Skin of body (tissue), 3 donors: ENCODE measurements at places on chromosomes 11 and 22. TPM values are rescaled to one million over a fixed set of nuclear protein-coding genes. Genes with fewer than 3 reads are reported as not detected.
A peak's percentile ranks its signal among the peaks of the same experiment; 100 is the strongest.

DNA sequence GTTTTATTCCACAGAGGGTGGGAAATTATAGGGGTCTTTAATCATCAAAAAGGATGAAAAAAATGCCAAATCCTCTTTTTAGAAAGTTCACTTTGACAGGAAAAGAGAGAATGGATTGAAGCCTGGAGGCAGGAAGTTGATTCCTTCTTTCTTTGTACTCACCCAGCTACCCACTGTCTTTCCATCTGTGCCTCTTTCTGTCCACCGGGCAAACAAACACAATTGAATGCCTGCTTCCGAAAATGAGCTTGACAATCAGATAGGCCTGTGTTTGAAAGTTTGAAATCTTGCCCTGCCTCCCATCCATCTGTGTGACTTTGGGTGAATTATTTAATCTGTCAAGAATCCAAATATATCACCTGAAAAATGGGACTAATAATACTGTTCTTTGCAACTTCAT lies 81.1 kb downstream of the SCN3B start:
- no peak for DNase-seq

GRCh38 chr22:20425566-20426258 lies 11.9 kb downstream of the SCARF2 start:
- DNase-seq: no peak

CRYBA4 gene
- total RNA-seq: not detected

DNA sequence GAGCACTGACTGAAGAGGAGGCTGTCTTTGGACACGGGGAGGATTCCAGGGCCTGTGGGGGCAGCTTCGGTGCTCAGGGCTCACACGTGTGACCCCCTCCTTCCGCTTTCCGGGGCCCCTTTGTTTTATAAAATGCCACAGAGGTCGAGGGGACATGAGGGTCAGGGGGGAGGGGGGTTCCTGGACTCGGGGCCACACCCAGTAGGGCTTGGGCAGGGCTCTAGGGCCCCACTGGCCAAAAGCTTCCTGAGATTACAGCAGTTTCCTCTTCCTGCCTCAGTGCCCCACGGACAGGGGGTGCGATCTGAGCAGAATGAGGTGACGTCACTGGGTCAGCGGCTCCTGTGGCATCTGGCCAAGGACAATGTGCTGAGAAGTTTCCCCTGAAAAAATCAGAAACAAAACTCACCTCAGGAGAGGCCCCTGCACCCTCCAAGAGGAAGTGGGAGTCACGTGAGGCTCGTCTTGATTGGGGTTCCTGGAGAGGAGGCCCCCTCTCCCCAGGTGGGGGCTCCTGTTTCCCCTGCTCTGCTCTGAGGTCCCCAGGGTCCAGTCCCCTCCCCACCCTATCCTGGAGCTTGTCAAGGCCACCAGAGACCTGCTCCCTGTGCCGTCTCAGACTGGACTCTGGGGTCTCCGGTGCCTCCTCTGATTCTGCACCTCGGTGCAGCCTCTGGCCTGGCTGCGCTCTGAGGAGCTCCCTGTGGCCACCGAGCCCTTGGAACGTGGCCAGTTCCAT lies 6.4 kb upstream of the IFITM3 start:
- peak; percentile 7 for DNase-seq

- no peak for DNase-seq
Observed at GRCh38 chr11:81112718-81113117, 1620.9 kb downstream of the FAM181B start.

DNA sequence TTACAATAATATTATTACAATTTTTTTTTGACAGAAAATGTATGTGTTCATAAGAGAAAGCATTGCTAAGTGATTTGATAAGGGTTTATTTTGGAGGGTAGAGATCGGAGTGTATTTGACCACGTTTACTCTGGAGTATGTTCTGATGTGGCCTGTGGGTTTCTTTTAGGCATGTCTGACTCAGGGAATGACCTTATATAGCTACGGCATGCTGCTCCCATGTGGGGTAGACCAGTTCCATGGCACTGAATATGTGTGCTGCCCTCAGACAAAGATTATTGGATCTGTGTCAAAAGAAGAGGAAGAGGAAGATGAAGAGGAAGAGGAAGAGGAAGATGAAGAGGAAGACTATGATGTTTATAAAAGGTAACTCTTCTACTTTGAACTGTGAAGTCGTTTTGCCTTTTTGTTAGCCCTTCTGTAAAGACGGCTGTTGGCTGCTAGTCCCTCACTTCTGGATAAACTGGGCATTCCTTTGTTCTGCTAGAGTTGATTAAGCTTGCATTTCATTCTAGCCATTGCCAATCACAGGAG lies 38.1 kb upstream of the ST14 start:
- no peak for DNase-seq

DNA sequence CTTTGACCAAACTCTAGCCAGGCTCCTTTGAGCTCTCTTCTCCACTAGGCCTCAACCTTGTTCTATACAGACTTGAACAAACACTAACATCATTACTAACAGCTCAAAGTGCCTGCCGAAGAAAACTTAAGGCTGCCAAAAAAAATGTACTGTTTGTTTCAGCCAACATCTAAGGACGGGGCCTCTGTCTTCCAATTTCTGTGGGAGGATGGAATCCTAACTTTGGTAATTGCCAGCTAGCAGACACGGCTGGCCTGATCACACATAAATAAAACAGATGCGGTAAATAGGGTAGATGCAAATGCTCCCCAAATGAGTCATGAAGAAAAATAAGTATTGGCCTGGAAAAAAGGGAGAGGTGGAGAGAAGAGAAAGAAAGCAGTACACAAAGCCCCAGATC lies 394.3 kb downstream of the TMEM135 start:
- peak; percentile 78 for DNase-seq

GRCh38 chr11:14611939-14612338 lies 31.7 kb upstream of the PDE3B start:
- DNase-seq: no peak

IGLL5 gene
- not detected for total RNA-seq

GRCh38 chr11:10637731-10638151 lies 55.8 kb downstream of the IRAG1 start:
- DNase-seq: no peak

POU2F3 gene
- total RNA-seq: 18.7 TPM

- DNase-seq: no peak
Observed at GRCh38 chr11:19013181-19013857, 47.2 kb downstream of the MRGPRX2 start.

GRCh38 chr11:11073996-11074395 lies 216.1 kb upstream of the ZBED5 start:
- no peak for DNase-seq

DNA sequence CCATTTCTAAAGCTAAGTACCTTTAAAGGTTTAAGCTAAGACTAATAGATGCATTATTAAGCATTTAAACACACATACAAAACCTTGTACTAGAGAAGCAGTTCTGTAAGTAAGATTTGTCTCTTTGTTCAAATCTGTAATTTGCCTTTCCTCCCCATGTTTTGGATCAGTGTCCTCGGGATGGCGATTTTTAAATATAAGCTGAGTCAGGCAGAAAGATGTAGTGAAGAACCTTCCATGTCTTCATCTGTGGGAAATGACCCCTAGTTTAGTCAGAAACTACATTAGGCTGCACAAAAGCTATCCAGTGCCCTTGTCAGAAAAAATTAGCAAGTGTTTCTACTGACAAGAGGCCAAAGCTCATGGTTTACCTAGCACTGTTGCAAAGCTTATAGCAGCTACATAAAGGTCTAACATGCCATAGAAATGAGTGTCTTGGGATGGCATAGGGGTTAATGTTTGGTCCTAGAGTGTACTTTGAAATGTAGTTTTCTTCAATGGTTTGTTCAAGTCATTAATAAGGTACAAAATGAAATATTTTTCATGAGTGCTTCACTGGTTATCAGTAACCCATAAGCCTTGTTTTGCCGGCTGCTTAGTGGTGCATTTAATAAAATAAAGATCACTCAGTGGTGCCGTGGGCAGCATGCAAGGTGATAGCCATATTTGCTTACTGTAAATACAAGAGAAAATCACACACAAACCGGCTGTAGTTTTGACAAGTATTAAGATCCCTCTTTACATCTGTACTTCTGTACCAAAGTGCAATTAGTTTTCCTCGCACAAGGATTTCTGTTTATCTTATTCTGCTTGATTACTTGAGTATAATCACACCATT lies 139.8 kb downstream of the ELP4 start:
- DNase-seq: no peak

- peak; percentile 61 for DNase-seq
Observed at GRCh38 chr11:87137711-87138110, 100.0 kb downstream of the TMEM135 start.

DNA sequence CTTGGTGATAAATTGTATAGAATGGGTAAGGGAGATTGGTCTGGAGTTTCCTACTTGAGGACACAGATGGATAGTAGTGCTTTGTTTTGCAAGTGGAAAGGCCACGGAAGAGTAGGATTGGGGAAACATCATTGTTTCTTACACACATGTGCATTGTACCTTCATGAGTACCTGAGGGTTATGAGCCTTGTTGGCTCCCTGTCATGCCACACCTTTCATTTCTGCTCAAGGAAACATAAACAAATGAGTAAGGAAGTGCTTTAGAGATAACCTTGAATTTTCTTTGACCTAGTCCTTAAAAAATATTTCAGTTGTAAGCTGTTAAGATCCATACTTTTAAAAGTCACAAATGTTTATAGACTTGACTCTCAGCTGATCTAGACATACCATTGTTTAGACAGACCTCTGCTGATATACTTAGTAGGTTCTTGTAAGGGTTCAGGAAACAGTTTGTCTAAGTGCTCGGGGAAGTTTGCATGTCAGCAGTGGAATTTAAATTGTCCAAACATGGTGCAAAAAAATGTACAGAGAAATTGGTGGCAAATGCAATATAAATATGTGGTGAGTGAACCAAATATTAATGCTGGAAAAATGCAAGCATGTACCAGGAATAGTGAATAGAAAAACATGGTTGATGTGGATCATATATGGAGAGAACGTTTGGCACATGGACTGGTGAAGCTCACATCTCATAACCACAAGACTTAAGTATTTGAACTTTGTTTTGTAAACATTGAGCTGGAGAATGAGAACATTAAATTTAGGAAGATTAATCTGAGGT lies 40.9 kb downstream of the GAS2 start:
- no peak for DNase-seq

DNA sequence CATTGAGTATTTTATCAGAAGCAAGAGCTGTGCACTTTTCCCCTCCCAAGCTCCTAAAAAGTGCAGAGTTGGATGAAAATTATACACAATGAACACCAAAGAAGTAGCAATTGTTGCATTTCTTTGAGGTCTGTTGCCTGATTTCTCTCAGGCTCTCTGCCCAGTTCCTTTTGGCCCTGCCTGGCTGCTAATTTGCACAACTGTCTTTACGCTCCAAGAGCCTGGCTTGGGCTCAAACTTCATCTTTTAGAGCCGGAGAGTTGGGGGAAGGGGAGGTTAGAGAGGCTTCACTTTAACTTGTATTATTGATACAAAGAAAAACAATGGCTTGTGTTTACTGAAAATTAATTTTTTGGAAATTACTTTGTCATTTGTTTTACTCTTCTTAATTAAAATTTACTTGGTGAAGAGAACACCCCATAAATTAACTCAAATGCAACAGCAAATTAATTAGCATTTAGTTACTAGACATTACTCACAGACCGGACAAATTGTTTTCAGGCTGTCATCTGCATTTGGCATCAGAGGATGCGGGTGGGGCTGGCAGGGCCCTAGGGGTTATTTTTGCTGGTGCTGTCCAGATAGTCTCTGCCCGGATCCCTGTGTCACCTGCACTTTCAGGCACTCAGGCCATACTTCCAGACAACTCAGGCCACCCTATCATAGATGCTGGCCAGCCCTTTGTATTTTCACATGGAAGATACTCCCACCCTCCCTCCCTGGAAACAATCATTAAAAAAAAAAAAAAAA lies 407.3 kb downstream of the NXPE2 start:
- DNase-seq: no peak

- DNase-seq: no peak
Observed at GRCh38 chr11:74312326-74312725, 886 bp upstream of the P4HA3 start.

DNA sequence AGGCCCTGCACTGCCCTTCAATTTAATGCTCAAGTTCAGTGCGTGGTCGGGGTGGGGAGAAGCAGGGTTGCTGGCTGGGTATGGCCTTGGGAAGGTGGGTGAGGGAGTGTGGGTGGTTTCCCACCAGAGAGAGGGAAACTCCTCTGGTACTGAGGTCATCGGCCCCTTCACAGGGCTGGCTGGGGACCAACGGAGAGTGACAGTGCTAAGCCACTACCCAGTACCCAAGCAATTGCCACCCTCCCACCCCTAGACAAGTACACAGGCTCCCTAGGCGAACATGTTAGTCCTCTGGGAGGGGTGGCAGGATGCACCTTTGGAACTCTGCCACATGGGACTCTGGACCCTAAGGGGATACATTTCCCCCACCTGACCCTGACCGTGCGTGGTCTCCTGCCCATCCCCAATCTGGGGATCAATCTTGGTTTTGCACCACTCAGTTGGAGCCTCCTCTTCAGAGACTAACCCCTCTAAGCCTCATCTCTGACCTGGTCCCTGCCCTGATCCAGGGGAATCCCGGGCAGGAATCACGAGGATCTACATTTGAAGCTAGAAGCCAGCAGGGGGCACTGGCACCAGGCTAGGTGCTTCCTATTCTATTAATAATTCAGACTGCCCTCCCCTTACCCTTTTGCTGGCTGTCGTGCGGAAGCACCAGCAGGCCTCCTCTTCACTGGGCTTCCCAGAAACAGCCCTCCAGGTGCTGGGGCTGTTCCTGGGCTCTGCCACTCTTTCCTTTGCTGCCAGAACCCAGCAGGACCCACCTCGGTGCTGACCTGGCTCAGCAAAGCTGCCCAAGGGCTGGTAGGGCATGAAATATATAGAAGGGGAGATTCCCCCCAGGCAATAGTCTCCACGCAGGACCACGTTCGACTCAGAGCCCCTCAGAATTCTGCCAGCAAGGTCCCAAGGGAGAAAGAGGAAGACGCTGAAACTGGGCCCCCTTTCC lies 377.7 kb downstream of the TENM4 start:
- no peak for DNase-seq
